ENCODE measurements at places on chromosomes 7 and 10.

DNA sequence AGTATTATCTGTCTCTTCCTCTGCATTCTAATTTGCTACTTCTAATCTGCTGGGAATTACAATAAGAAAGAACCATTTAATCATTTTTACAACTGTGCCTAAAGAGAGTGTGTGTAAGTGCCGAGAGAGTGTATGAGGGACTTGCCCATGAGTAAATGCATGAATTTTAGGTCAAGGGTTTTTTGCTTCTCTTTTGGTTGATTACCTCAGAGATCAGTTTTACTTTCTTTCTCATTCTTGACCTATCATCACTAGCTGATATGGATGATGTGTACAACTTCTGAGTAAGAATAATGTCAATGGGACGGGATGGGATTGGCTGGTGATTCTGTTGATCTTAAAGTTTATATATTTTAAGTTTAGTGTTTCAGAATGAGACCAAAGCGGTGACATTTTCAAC lies 47.8 kb downstream of the IKZF1 start:
- no peak for DNase-seq

DNA sequence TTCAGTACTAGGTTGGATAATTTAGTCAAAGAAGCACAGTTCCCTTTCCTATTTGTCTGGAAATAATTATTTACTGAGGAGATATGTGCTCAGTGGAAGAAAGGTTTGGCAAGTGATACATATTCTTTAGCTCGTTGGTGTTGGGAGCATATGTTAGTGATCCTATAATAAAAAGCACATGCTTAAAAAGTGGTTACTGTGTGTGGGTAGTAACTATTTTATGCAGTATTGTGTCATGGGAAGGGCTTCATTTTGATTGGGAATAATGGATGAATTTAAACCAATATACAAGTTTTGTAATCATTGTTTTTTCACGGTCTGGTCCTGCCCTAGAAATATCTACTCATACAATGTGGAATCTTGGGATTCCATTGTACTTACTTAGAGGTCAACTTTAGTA lies 188.7 kb upstream of the PPP1R3A start:
- DNase-seq, result no peak

GRCh38 chr7:25624833-25625232 lies 396.5 kb upstream of the NPVF start:
- no peak for DNase-seq

GRCh38 chr7:142808461-142808801 lies 37.7 kb downstream of the PRSS2 start:
- no peak for DNase-seq

DNA sequence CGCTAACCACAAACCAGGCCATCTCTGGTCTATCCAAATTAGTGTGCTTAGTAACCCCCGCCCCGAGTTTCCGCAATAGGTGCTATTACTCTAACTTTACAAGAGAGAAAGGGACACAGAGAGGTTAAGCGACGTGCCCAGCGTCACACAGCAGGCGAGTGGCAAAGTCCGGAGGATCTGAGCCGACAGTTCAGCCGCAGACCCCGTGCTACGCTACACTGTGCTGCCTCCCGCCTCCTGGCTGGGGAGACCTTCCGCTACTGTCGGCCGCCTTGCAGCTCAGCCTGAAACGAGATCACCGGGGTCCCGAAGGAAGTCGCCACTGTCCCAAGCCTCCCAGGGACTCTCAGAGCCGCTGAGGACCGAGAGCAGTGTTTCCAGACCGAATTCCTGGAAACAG lies 799 bp downstream of the INTS1 start:
- DNase-seq, result peak; percentile 58

GRCh38 chr7:42953994-42954393 lies 21.8 kb downstream of the MRPL32 start:
- DNase-seq, result no peak

GRCh38 chr7:134083766-134084487 lies 43.2 kb upstream of the LRGUK start:
- DNase-seq, result no peak

DNA sequence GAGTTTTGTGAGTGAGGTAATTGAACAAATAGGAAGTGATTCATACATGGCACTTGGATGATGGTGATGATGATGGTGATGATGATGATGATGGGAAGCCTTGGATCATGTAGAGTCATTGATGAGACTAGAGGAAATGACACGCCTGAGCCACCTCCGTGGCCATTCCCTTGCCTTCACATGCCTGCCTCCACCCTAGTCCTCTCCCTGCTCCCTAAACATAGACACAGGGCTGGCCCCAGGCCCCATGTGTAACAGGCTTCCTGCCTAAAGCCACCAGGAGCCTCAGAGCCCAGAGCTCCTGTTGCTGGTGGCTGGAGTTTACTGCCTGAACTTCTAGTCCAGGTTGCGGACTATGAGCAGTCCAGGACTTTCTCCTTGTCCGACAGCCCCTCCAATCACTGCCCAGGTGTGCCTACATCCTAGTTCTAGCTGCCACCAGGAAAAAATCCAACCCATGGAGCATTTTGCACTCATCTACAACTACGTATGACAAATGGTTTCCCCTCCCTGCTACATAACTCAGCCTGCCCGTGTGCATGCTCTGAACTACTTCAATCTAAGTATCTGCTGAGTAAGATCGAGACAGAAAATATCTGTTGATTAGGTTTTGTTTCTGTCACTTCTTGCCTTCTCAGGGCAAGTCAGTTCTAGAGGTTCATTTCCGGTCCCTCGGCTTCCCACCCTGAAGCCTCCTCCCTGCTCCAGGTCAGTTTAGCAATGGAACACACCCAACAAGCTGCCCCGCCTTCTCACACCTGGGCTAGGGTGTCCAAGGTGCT lies 35.5 kb upstream of the KDM7A start:
- DNase-seq, result no peak

GRCh38 chr7:143391462-143392404 lies 10.6 kb downstream of the ZYX start:
- DNase-seq, result no peak

GRCh38 chr7:108268200-108268820 lies 138.1 kb upstream of the LAMB4 start:
- DNase-seq, result no peak
